Type B pancreatic cell (in vitro differentiated cells): ENCODE measurements at places on chromosomes 5 and 9.

- no peak for DNase-seq
Observed at GRCh38 chr5:112848116-112848811, 12.8 kb upstream of the SRP19 start.

DNA sequence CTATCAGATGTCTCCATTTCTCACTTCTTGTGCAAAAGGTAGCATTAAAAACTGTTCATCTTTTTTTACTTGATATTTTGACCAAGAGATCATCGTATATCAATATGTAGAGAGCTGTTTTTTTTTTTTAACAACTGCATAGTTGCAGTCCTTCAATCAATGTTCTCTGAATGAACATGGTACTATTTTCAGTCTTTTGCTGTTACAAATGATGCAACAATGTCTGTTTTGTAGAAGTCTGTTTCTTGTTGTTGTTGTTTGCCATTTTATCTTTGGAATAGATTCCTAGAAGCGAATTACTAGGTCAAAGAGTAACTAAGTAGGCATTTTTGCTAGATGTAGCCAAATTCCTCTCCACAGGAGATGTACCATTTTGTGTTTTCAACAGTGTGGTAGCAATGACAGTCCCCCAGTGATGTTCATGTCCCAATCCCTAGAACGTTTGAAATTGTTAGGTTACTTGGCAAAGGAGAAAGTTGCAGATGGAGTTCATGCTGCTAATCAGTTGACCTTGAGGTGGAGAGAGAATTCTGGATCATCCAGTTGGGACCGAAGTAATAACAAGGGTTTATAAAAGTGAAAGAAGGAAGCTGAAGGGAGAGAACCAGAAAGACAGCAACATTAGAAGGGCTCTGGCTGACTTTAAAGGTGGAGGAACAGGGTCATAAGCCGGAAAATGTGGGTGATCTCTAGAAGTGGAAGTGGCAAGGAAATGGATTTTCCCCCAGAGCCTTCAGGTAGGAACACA, 6.3 kb downstream of the MTREX start:
- no peak for DNase-seq

DNA sequence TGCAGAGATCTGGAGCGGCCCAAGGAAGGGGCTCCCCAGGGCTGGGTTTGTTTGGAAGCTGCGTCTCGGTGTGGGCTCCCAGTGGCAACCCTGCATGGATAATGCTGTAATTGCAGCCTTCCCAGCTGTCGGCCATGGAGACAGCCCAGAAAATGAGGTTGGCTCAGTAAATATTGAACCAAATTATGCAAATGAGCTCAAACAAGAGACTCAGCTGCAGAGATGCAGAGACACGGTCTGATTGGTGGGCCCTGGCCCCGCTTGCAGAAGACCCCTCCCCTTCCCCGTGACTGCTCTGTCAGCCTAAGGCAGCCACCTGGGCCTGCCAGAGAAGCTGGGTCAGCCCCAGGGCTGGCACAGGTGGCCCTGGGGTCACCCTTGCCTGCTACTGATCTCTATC, 75.9 kb downstream of the RAD23B start:
- no peak for DNase-seq

DNA sequence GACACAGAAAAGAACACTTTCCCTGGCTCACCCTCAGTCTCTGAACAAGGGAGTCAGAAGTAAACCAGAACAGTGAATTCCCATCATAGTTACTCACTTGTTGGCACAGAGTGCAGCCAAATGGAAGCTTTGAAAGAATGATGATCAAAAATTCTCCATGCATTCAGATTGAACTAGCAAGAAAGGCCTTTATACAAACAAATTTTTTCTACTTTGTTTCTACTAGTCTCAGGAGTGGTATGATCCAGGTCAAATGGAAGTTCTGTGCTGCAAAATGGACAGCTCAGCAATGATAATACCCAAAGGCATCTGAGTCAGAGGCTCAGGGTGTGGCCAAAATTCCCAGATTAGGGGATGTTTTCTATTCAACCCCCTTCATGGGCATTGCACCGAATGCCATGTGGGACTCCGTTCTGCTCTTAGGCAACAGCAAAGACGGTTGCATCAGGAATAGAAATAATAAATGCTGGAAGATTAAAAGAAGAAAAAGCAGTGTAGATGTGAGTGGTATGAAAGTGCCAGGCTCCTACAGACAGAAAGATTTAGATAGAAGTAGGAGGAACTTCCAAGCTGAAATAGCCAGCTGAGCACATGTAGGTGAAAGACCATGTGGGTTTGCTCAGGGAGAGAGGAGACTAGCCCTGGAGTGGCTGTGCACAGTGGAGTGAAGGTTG, 24.0 kb upstream of the ASPN start:
- no peak for DNase-seq

- no peak for DNase-seq
Observed at GRCh38 chr5:149456597-149457392, 77.7 kb upstream of the IL17B start.
